ENCODE measurements at places on chromosomes 3 and 15. TPM values are rescaled to one million over a fixed set of nuclear protein-coding genes. Genes with fewer than 3 reads are reported as not detected.

GRCh38 chr3:41418961-41419691, 219.8 kb downstream of the CTNNB1 start:
- peak; percentile 96 for ATAC-seq

DNA sequence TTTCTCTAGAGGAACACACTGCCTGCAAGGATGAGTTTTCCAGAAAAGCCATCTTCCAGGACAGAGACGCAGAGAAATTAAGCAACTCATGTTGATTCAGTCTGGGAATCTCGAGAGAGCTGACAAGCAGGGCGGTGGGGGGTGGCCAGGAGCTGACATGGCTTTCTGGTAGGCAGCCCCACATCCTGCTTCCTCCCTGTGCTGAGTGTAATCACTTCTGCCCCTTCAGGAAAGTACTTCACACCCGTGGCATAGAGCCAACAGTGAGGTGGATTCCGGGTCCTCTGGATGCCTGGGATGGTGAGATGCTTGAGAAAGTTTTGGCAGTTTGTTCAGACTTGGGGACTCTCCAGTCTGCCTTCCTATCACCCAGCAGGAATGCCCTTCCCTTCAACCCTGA, 221.1 kb downstream of the SLCO3A1 start:
- ATAC-seq: no peak

DNA sequence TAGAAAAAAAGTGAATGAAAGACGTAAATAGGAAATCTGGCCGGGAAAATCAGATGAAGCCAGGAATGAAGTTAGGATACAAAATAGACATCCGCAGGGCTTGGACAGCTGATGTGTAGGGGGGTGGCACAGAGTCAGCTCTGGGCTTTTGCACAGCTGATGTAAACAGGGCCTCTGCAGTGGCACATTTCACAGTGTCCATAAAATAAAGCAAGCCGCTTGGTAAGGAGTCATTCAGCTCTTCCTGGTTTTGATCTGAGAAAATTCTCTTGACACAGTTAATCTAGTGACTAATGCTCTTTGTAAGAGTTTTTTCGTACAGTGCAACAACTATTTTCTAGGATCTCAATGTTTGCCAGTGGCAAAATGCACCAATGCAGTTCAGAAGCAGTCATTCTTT, 153.3 kb downstream of the USP13 start:
- no peak for ATAC-seq

The PRSS50 gene
- total RNA-seq: 0.11 TPM

All from activated T-helper 17 cell treated with anti-CD3 and anti-CD28 coated beads, Interleukin-2, amount 50 U/mL, for 72 hours (primary cell).